Ovary (tissue), 10 donors: ENCODE measurements at places on chromosomes 16 and 17. TPM values are rescaled to one million over a fixed set of nuclear protein-coding genes. Genes with fewer than 3 reads are reported as not detected.
A peak's percentile ranks its signal among the peaks of the same experiment; 100 is the strongest.

The KCNJ18 gene
- not detected for total RNA-seq

The ACSM2A gene
- total RNA-seq, result not detected

The APOH gene
- total RNA-seq, result 2.6 TPM

The OR3A2 gene
- total RNA-seq, result 1.5 TPM

The CALB2 gene
- 19.8 TPM for total RNA-seq

The ITGAX gene
- total RNA-seq, result 2.0 TPM

The P2RX5 gene
- 0.28 TPM for total RNA-seq

The CDH8 gene
- 1.1 TPM for total RNA-seq

The RABEP1 gene
- 48.7 TPM for total RNA-seq

GRCh38 chr17:9105068-9105868, 84.0 kb downstream of the NTN1 start:
- DNase-seq, result no peak

GRCh38 chr17:43732958-43733357, 25.6 kb downstream of the SOST start:
- DNase-seq, result no peak

- DNase-seq, result no peak
These were observed 122.1 kb downstream of the SKAP1 start for GRCh38 chr17:48307814-48308411.

DNA sequence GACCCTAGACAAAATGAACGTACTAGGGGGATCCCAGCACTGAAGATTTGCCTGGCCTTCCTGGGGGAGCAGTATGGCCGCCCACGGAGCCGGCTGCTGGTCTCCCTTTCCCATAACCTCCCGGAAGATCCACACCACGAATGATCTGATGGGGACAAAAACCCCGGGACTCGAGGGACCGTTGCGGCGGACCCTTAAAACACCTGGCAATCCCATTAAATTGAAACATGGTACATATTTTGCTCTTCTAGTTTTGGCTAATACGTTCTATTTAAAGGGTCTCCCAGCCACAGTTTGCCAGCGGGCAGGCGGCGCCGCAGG, 45.2 kb upstream of the LCMT1 start:
- DNase-seq, result peak; percentile 11

GRCh38 chr17:37818689-37819088, 73.8 kb upstream of the HNF1B start:
- DNase-seq, result no peak

GRCh38 chr17:31394544-31394943, 3.1 kb downstream of the RAB11FIP4 start:
- DNase-seq, result peak; percentile 60

- DNase-seq, result no peak
These were observed 39.8 kb downstream of the TEX2 start for GRCh38 chr17:64223283-64223682.

GRCh38 chr17:17466511-17466910, 10.3 kb upstream of the MED9 start:
- no peak for DNase-seq

- DNase-seq, result no peak
These were observed 170.4 kb downstream of the SALL1 start for GRCh38 chr16:50980666-50981065.

GRCh38 chr16:4414187-4414917, 2.0 kb downstream of the CORO7 start:
- DNase-seq, result no peak

DNA sequence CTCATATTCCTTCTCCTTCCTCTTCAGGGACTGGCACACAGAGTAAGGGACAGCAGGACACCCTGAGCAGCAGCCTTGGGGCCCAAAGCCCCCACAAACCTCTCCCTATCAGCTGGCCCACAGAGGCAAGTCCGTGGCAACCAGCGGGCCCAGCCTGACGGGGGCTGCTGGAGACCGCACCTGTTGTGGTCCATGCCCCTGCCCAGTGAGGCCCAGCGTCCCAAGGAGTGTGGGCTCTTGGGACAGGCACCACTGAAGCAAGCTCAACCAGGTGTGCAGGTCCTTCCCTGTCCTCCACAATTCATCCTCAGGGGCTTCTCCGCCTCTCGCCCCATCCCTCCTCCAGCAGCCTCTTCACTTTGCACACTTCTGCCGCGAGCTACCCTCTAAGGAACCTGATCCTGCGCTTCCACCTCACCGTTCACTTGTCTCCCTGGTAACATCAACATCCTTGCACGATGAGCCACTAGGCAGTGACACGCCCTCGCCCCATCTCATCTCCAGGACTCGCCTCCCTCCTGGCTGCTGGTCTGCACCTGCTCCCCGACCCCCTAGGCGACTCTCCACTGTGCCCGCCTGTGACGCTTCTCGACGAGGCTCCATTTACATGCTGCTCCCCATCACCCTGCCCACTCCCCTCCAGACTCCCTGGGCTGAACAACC, 12.7 kb downstream of the MNT start:
- peak; percentile 37 for DNase-seq

DNA sequence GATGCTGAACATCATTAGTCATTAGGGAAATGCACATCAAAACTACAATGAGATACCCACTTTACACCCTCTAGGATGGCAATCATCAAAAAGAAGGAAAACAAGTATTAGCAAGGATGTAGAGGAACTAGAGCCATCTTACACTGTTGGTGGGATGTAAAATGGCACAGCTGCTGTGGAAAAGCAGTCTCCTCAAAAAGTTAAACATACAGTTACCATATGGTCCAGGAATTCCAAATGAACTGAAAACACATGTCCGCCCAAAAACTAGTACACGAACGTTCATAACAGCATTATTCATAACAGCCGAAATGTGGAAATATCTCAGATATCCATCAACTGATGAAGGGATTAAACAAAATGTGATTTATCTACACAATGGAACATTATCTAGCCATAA, 7.0 kb downstream of the FBF1 start:
- no peak for DNase-seq

GRCh38 chr16:49600976-49601375, 227.4 kb downstream of the C16orf78 start:
- no peak for DNase-seq

- DNase-seq, result no peak
These were observed 57.7 kb downstream of the CDH11 start for GRCh38 chr16:65064131-65064530.

DNA sequence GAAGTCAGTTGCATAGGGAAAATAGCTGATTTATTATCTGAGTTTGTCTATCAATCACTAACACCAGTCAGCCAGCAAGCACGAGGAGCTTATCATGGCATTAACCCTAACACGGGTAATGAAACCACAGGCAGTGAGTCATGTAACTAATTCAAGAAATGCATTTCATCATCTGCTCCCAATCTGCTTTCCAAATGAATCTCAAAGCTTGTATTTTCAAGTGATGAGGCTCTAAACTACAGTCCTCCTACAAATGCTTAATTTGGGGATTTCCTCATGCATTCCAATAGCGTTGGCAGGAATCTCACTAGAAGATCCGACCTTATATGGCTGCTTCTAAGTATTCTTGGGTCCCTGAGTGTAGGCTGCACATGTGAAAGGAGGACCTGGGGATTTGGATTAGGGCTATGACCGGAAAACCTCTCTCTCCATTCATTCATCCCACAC, 118.4 kb upstream of the HSBP1 start:
- DNase-seq, result no peak

GRCh38 chr16:8874388-8874787, 5.6 kb upstream of the CARHSP1 start:
- DNase-seq, result no peak

DNA sequence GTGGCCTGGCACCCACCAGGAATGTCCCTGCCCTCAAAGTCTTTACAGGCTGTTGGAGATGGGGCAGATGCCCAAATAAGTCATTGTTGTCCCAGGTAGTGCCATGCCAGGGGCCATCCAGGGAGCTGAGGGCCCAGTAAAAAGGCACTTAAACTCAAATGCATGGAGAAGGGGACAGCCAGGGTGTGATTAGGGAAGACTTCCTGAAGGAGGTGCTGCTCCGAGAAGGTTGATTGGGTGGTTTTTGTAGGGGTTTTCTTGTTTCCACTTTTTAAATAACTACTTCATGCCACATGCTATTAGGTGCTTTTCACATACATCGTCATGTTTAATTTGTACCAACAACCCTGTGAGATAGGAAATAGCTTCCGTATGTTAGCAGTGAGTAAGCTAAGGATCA, 66.9 kb downstream of the RAI1 start:
- no peak for DNase-seq

DNA sequence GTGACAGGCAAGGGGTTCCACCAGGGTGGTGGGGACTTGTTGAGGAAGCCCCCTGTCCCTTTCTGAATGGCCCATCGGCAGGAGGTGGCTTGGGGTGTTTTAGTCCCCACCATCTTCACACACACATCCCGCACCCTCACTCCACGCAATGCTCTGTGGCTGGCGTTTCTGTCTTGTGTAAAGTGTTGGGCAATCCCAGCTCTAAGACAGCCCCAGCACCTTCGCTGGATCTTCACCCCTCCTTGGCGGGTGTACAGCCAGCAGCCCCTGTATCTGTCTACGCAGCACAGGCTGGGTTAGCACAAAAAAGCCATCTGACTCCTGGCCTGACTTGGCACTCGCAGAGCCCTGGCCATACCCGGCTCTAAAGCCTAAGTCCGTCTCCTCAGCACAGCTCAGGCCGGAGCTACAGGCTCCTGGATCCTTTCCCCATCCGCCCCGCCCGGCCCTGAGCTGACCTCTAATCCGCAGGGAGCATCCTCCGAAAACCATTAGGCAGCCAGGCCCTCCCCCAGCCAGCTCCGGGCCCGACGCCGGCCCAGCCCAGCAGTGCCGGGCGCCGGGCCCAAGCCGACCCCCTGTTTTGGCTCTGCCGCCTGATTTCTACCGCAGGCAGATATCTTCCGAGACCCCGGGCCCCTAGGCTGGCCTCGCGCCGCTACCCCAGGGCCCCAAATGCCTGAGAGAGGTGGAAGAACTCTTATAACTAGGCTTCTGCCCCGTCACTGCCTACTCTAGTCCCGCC, 42.4 kb upstream of the TAC4 start:
- DNase-seq, result no peak

DNA sequence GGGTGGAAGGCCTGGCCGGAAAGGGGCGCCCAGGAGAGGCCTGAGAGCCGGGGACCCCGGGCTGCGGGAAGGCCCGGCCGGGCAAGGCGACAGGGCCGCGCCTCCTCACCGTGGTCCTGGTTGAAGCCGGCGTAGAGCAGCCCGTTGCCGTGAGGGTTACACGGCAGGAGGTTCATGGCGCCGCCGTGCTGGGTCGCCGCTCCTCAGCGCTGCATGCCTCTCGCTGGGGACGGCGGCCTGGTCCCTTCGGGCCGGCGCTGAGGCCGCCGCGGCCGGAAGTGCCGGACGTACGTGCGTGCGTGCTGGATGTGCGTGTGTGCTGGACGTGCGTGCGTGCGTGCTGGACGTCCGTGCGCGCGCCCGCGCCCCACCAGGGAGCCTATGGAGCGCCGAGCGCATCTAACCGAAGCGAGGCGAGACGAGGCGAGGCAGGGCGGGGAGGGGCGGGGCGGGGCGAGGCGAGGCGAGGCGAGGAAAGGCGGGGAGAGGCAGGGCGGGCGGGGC, at the start of gene WDR45B:
Gene WDR45B (minus strand): TSS at position 280 of the 504 bp plus-strand sequence. CDS start 104 bp downstream, at position 176.
- peak; percentile 95 for DNase-seq

GRCh38 chr17:80214012-80214877, 5.9 kb downstream of the SGSH start:
- no peak for DNase-seq

GRCh38 chr17:28169621-28170349, 127.3 kb downstream of the NLK start:
- no peak for DNase-seq
